ENCODE measurements at places on chromosomes 12 and 14.

DNA sequence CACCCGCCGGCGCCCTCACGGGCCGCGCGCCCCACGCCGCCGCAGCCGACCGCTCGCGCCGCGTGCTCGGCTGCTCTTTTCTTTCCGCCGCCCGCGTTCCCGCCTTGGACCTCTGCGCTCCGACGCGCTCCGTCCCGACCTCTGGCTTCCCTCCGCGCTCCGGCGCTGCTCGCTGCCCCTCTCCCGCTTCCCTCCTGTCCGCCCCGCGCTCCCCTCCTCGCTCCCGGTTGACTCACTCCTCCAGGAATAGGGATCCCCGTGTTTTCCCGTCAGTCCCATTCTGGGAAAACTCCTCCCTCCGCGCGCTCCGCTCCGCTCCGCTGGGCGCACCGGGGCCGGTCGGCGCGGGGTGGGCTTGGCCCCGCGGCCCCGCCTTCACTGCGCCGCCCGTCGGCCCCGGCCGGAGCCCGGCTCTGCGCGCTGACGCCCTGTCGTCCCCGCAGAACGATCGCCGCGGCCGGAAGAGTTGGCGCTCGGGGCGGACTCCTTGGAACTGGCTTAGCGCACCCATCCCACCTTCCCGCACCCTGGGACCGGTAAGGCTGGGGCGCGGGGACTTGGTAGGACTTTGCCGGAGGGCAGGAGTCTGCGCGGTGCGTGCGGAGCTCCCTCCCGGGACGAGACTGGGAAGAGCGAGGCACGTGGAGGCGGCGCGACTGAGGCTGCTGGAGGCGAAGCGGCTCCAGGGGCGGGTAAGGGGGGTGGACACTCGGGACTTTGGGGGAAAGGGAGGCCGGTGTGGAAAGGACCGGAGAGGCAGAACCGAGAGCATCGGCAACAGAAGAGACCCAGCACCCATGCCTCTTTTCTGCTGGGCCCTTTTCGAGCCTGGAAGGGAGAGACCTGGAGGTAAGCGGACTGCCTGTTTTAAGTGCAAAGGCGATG lies 550 bp downstream of the TEAD4 start:
- no peak for DNase-seq

DNA sequence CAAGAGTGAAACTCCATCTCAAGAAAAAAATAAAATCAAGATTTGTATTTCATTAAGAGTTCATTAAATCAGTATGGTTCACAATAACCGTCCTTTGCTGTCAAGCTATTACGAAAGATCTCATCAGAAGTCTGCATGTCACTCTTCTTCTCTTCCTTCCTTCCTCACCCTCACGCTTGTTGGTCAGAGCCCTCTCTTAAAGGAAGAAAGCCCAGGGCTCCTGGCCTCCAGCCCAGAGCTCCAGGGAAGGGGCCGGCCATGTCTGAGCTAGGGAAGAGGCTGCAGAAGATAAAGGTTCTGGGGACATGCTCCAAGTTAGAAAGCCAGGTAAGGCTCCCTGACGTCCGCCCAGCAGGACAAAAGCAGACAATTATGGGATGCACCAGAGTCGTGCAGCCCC lies 43.1 kb upstream of the DLK1 start:
- no peak for DNase-seq

DNA sequence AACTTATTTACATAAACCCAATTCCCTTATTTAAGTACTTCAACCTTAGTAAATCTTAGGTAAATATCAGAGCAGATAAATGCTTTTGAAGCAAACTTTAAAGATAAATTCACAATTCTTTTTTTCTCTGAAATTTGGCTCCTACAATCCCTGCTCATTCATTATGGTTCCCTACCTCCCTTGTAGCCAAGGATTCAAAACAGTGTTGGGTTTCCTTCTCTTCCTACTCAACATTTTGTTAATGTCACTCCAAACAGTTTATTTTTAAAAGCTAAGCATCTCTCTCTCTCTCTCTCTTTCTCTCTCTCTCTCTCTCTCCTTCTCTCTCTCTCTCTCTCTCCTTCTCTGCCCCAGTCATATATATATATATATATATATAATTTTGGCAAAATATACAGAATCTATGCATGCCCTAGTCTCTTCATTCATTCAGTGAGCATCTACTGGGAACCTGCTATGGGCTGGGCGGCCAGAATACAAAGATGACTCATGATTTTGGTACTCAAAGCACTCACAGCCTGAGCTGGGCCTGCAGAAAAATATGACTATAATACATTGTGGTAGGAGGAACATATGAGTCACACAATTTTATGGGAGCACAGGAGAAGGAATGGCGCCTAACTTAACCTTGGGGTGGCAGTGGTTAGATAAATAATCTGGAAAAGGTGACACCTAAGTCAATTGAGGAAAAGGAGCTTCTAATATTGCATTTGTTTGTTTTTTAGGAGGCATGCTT lies 123.7 kb upstream of the DHRS4 start:
- no peak for DNase-seq

- DNase-seq, result no peak
These were observed 12.1 kb downstream of the LTBR start for GRCh38 chr12:6396031-6396430.

GRCh38 chr14:90666571-90666970 lies 149.7 kb downstream of the TTC7B start:
- DNase-seq, result no peak

DNA sequence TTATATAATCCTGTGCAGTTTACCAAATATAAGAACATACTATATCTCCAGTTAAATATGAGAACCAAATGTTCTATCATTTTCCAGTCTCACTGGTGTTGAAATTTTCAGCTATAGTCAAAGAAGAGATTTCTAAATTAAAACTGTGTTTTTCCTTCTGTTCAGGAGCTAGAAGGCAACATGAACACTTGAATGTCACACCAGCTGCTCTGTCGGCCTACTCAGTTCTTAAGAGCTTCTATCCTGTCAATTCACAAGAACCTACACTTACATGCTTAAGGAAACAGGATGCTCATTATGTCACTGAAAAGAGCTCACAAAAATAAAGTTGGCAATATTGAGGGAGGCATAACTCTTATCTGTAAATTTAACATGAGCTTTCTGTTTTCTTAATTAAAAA lies 43.1 kb downstream of the ATP2B1 start:
- DNase-seq, result no peak

DNA sequence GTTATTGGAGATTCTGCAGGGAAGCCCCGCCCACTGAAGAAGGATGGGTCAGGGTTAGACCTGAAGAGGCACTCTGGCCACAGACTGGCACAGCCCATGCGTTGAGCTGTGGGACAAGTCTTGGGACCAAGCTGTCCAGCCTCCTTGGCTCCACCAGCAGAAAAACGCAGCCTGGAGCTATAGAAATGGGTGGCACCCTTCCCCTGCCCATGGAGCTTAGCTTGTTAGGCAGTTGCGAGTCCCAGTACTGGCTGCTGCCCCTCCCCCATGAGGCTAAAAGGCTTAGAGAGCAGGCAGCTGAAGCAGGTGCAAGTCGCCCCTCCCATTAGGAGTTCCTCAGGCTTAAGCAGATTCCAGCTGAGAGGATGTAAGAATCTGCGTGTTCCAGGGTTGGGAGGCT lies 1124.0 kb upstream of the TMEM132C start:
- no peak for DNase-seq

GRCh38 chr14:89921346-89921745 lies 33.2 kb downstream of the EFCAB11 start:
- DNase-seq, result no peak

DNA sequence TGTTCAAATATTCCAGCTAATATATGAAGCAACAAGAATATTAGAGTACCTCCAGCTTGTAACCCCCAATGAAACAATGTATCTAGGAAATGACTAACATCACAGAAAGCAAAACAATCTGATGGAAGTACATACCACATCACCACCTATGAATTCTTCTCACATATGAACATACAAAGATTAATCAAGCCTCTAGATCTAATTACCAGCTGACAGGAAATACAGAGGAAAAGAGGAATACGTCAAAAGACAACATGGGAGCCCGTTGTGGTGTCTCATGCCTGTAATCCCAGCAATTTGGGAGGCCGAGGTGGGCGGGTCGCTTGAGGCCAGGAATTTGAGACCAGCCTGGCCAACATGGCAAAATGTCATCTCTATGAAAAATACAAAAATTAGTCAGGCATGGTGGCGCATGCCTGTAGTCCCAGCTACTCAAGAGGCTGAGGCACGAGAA lies 7.5 kb downstream of the NEDD8 start:
- DNase-seq, result no peak

- no peak for DNase-seq
These were observed 15.7 kb upstream of the NFKBIA start for GRCh38 chr14:35420036-35420811.

- DNase-seq, result no peak
These were observed 180.0 kb upstream of the C14orf180 start for GRCh38 chr14:104399432-104400155.

DNA sequence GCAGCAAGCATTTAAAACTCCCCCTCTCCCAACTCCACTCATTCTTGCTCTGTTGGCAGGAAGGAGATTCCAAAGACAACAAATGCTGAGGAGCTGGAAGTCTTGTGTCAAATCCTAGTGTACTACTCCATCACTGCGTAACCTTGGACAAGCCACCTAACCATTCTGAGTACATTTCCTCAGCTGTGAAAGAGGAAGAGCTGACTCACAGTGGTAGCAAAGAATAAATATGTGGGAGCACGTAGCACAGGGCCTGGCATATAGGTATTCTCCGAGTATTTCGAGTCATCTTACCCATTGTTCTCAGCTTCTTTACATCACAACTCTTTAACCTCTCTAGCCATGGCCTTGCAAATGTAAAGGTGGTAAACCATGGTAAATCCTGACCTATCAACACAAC lies 28.7 kb downstream of the EGLN3 start:
- no peak for DNase-seq

DNA sequence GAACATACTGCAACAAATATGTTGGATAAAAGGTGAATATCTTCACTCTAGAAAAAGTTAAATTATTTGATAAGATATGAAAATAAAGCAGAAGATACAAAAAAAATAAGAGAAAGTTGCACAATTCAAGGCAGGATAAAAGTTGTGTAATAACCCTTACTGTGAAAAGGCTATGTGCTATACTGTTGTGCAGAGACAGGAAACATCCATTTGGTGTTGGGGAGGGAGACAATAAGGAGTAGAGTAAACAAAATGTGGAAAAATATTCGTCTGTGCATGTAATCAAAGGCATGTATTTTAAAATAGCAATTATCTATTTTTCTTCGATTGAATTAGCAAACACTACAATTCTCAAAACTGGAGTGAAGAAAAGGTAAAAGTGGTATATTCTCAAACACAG lies 34.8 kb downstream of the PTHLH start:
- DNase-seq, result no peak

DNA sequence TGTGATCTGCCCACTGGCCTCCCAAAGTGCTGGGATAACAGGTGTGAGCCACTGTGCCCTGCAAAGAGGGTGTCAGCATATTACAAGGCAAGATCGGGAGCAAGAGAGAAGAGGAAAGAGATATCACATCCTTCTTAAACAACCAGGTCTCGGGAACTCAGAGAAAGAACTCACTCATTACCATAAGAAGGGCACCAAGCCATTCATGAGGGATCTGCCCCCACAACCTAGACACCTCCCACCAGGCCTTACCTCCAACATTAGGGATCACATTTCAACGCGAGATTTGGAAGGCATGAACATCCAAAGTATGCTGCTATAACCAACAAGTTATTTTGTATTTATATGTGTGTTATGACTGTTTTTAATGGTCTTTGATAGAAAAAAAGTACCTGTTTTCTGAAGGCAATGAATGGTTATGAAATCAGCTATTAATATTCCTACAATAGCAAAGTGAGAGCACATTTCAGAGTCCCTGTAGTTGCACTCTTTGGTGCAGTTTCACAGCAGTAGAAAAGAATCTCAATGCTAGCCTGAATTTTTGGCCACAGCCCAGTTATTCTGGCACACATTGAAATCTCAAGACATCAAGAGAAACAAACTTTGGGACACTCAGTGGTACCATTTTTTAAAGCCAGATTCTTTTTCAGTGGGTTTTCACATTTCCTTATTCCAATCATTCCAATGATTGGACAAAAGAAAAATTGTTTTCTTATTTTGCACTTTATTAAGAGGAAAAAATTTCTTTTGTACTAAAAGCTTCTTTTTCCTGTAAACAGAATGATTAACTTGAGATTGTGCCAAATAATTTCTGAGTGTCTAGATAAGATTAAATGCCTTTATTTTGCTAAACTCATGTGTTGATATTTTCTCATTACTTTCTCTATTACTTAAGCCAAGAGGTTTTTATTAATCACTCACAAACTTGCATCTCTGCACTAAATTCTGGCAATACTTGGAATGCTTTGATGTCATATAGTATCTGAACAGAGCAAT lies 582.6 kb upstream of the ATP2B1 start:
- no peak for DNase-seq

DNA sequence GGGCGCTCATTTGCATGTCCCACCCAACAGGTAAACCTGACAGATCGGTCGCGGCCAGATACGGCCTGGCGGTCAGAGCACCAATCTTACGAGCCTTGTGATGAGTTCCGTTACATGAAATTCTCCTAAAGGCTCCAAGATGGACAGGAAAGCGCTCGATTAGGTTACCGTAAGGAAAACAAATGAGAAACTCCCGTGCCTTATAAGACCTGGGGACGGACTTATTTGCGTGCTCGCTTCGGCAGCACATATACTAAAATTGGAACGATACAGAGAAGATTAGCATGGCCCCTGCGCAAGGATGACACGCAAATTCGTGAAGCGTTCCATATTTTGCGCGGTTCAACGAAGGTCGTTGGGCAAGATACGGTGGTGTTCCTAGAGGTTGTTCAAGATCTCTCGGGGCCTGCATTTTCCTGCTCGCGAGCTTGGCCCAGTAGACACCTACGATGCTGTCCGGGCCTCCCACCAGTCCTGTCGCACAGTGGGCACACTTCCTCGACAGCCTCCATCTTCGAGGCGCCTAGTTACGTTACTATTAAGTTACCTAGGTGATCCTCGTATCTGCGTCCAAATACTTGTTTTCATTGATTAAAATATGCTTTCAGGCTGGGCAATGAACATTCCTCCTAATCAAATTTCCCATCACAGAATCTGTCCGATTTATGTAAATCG lies at the start of gene RNU6-7:
TSS of gene RNU6-7 (plus strand) at position 230 of the 675 bp plus-strand sequence.
- peak; percentile 5 for DNase-seq

DNA sequence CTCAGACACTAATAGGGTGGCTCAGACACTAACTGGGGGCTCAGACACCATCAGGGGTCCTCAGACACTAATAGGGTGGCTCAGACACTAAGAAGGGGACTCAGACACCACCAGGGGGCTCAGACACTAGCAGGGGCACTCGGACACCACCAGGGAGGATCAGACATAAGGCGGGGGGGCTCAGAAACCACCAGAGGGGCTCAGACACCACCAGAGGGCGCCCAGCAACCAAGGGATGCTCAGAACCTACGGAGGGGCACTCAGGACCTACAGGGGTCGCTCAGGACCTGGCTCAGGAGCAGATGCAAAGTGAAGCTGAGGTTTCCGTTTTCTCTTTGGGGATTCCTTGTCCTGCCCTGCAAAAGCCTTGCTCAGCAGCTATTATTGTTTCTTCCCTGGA lies 448.5 kb downstream of the TMEM121 start:
- DNase-seq, result peak; percentile 55

- no peak for DNase-seq
These were observed 122.3 kb downstream of the PTPRR start for GRCh38 chr12:70798016-70798783.

- no peak for DNase-seq
These were observed 86.3 kb downstream of the LRP6 start for GRCh38 chr12:12180575-12180974.

- DNase-seq, result no peak
These were observed 63.2 kb downstream of the TSPAN11 start for GRCh38 chr12:30989754-30990153.

Data from activated CD4-positive, alpha-beta T cell treated with anti-CD3 and anti-CD28 coated beads, Interleukin-2, amount 50 U/mL, for 24 hours (primary cell).